AG08396 (cell line): ENCODE measurements at places on chromosomes 11 and 22.
A peak's percentile ranks its signal among the peaks of the same experiment; 100 is the strongest.

DNA sequence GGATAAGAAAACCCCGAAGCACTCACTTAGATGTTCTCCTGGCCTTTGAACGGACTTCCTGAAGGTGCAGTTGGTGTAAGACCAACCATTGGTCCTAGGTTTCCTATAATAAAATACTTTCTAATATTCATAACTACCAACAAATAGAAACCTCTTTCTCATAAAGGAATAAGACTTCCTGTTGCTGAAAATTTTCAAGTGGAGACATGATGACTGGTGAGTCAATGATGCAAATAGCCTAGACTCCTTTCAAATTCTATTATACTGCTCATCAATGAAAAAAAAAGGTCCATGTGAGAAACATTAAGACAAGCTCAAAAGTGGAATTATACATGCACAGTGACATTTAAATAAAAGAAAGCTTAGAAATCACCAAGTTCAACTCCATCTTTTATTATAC, 862.8 kb downstream of the FAM181B start:
- no peak for DNase-seq

GRCh38 chr22:46349238-46349637, 13.7 kb downstream of the TRMU start:
- DNase-seq: no peak

- DNase-seq: no peak
Measured at GRCh38 chr11:44421090-44421675, 111.2 kb upstream of the ALX4 start.

DNA sequence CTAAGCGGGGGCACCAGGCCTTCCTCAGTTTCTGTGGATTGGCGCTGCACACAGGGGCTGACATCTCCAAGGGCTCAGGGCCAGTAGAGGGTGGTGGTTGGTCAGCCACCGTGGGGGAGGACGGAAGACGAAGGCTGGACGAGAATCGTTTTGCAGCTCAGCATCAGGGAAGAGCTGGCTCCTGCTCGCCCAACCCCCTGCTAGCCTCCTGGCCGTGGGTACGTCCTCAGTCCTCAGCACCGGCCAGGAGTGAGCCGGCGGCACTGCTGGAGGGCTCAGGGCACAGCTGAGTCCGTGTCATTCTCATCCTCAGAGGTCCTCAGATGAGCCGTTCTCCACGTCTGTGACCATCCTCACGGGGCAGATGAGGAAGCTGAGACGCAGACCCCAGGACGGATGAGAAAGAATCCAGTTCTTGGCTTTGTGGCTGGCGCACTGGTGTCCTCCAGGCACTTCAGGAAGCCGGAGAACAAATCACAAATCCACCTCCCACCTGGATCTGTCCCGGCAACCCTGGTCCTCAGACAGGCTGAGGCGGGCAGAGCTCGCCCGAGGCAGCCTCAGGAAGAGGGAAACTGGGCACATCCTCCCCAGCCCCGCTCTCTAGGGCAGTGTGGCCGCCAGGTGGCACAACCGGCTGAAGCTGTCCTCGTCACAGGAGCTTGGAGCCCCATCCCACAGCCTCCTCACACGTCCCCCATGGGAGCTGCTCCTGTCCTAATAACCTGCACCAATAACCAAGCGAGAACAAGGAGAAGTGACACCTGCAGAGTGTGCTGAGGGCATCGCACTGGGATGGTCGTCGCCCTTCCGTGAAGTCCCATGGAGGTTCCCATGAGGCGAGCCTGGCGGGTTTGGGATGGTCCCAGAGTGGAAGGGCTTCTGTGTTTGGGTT, 393.7 kb downstream of the BRD1 start:
- no peak for DNase-seq

- peak; percentile 55 for DNase-seq
Measured at GRCh38 chr11:8934742-8935488, 2.2 kb upstream of the C11orf16 start.

- no peak for DNase-seq
Measured at GRCh38 chr11:72690166-72690565, 15.9 kb upstream of the PDE2A start.

DNA sequence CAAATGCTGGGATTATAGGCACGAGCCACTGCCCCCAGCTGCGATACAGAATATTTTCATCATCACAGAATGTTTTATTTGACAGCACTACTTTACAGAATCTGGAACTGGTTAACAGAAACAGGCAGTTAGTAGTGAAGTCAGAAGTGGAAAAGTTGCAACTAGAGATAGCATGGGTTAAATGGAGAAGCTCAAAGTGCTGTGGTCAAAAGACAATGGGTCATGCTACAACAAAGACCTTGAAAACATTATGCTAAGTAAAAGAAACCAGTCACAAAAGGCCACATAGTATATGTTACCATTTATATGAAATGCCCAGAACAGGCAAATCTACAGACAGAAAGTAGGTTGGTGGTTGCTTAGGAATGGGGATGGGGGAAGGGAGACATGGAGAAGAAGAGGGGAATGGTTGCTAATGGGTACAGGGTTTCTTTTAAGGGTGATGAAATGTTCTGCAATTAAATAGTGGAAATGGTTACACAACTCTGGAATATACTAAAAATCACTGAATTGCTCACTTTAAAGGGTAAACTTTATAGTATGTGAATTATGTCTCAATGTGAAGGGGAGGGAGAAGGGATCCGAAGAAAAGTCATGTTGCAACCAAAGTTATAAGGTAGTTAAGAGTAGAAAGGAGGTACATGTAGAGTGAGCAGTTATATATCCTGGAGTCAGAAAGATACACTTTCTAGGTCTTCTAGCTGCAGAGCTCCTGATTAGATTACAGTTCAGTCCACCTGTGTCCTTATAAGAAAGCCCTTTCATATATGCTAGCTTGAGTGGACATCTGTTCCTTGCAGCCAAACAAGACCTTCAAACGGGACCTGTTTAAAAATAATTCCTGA, 46.3 kb upstream of the RAPSN start:
- no peak for DNase-seq

GRCh38 chr22:44202261-44202789, 21.6 kb downstream of the PARVG start:
- DNase-seq: peak; percentile 87

DNA sequence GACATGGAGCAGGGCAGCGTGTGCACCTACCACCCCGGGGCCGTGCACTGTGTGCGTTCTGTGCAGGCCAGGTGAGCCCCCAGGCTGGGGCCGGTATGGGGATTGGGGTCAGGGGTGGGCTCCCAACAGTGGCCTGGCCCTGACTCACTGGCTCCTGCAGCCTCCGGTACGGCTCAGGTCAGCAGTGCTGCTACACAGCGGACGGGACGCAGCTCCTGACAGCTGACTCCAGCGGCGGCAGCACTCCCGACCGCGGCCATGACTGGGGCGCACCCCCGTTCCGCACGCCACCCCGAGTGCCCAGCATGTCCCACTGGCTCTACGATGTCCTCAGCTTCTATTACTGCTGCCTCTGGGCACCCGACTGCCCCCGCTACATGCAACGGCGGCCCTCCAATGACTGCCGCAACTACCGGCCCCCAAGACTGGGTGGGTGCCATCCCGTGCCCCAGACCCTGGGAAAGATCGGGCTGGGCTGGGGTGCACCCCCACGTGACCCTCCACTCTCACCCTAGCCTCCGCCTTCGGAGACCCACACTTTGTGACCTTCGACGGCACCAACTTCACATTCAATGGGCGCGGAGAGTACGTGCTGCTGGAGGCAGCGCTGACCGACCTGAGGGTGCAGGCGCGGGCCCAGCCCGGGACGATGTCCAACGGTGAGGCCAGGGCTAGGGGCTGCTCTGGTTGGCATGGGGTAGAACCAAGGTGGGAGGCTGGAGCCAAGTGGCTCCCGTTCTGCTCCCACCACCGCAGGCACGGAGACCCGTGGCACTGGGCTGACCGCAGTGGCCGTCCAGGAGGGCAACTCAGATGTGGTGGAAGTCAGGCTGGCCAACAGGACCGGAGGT, 4.4 kb downstream of the SUSD2 start:
- DNase-seq: no peak

- no peak for DNase-seq
Measured at GRCh38 chr11:34176751-34177209, 71.4 kb downstream of the NAT10 start.

DNA sequence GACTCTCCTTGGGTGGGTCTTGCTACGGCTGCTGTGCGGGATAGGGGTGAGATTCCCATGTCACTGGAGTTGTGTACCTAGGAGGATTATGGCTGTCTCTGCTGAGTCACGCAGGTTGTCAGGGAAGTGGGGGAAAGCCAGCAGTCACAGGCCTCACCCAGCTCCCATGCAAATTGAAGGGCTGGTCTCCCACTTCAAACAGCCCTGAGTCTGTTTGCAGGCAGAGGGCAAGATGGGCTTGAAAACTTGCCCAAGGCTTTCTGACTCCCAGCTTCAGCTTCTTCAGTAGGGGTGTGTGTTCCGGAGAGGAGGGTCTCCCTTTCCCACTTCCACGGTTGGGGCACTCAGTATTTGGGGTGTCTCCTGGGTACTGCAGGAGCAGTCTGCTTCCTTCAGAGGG, 10.9 kb upstream of the SC5D start:
- DNase-seq: no peak

DNA sequence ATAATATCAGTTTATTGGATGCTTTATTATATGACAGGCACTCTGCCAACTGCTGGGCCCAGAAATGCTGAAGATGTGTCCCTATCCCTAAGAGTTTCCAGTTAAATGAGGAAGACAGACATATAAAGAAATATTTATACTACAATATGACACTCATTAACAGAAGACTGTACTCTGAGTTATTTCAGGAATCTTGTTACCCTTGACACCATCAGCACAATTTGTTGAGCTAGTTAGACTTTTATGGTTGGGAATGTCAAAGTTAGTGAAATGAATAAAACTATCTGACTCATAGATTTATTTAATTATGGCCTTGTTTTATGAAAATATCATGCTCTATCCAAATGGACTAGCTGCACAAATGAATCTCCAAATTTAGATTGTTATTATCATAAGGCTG, 25.6 kb upstream of the MSANTD4 start:
- DNase-seq: no peak

GRCh38 chr22:49022816-49023160, 804.9 kb downstream of the BRD1 start:
- DNase-seq: no peak

DNA sequence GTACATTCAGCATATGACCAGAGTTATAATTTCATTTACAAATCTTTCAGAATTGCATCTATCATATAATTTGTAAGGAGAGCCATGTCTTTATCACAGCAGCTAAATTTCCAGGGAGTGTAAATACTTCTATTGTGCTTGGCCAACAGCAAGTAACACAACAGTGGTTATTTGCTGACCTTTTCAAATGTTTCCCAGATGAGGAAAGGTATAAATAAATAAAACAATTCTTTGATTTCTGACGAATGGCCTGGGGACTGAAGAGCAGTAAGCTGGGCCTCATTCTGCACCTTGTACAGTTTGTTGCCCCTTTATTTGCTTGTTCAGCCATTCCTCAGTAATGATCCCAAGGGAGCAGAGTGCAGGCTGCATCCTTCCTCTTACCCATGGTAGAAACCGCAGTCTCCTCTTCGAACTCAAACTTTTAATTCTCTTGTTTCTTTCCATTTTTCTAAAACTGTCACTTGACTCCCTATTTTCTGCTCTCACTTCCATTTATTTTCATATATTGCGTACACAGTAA, 132.8 kb downstream of the DDX10 start:
- DNase-seq: no peak

- DNase-seq: peak; percentile 37
Measured at GRCh38 chr11:9219572-9219971, 45.6 kb downstream of the DENND5A start.

DNA sequence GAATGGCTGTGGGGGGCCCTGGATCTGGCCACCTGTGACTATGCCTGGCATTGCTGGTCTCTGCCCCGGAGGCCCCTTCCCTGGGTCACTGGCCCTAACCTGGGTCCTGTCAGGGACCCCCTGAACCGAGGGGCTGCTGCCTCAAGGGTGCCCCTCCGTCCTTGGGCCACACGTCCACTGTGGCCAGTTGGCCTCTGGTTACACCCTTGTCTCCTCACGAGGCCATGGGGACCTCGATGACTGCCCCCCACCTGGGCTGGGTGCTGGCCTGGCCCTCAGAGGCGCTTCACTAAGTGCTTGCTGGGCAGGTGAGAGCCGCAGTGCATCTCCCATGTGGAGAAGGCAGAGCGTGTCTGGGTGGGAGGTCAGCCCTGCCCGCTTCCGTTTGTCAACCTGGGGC, 27.3 kb upstream of the FGF19 start:
- no peak for DNase-seq

DNA sequence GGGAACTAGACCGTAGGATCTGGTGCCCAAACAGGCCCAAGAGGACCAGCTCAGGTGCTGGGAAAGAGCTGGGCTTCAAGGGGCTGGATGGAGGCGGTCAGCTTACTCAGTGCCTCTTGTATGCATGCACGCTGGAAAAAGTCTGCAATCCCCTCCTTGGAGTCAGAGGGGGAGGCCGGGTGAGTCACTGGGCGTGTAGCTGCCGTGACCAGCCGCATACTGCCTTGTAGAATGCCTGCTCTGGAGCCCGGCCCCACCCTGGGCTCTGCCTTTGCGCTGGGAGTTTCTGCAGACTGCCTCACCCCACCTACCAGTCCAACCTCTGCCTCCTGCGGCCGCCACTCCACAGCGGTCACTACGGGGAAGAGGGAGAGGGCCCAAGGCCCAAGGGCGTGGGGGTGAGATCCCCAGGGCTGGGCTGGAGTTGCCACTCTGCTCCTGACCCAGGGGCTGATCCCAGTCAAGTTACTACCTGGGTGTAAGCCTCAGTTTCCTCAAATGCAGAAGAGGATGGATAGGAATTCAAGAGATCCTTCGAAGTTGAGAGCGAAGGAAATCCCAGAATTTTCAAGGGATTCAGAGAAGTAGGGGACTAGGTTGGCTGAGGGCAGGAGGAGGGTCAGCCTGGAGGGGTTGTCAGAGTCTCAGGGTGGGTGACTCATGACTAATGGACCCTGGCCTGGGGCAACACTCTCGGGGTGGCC, 4.2 kb downstream of the MRGPRF start:
- peak; percentile 97 for DNase-seq

- DNase-seq: no peak
Measured at GRCh38 chr11:76282811-76283595, 76.7 kb upstream of the WNT11 start.

DNA sequence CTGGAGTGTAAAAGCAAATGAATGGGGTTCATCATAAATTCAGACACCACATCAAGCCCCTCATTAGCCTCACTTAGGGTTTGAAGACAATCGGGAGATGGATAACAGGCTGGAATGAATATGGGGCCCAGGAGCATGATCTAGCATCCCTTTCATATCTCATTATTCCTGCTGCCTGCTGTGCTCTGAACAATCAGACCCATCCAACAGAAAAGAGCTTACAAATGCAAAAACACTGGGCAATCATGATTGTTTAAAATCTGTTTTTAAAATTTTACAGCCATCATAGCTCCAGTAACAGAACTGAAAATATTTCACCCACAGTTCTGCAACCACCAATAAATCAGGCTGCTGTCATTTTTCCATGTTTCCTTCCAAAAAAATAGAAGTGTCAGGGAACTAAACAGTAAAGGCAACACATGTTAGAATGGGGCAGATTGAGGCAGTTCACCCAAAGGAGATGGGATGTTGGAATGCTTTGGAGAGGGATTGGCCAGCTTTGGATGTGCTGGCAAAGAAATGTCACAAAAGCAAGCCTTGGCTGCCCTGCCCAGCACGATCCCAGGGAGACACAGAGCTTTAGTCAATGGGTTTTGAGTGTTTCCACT, 47.8 kb upstream of the BMAL1 start:
- no peak for DNase-seq

GRCh38 chr11:15222777-15223176, 108.1 kb downstream of the INSC start:
- no peak for DNase-seq
